Fibroblast of the aortic adventitia (primary cell): ENCODE measurements at places on chromosomes 5 and 9.
A peak's percentile ranks its signal among the peaks of the same experiment; 100 is the strongest.

GRCh38 chr5:946720-947625 is 54.3 kb downstream of the TRIP13 start:
- DNase-seq, result no peak

- DNase-seq, result no peak
Observed at GRCh38 chr9:89358985-89359384, 40.7 kb downstream of the SECISBP2 start.

- peak; percentile 18 for DNase-seq
Observed at GRCh38 chr5:123450640-123451039, 27.4 kb upstream of the CEP120 start.

DNA sequence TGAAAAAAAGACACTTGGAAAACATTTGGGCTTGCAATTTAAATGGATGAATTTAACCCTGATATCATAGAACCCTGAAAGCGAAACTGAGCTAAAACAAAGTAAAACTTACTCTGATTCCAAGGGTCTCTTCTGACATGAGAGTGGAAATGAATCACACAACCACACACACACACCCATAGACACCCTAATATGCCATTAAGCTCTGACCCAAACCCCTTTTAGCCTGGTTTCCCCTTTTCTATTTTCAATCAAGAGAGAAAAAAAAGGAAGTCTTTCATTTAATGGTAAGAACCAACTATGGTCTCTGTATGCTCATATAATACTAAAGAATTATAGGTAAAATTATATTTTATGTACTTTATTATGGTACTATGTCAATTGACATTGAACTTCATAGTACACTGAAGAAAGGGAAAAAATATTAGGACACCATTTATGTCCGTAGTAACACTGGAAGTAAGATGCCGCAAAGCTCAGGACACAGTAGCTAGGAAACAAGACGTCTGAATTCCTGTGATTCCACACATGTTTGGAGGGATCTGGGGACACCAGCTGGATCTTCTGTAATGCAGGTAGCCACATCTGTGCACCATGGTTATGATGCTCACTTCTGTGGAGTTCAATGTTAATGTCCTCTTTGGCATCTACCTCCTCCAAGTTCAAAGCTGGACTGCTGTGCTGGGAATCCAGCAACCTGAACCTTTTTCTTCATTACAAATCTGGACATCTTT is 95.8 kb downstream of the PCSK1 start:
- DNase-seq, result no peak

- DNase-seq, result peak; percentile 92
Observed at GRCh38 chr5:95734906-95735305, 3.8 kb downstream of the RHOBTB3 start.

- DNase-seq, result no peak
Observed at GRCh38 chr5:168480601-168481000, 5.7 kb upstream of the RARS1 start.

- DNase-seq, result peak; percentile 58
Observed at GRCh38 chr9:127214421-127215267, 49.9 kb upstream of the GARNL3 start.

DNA sequence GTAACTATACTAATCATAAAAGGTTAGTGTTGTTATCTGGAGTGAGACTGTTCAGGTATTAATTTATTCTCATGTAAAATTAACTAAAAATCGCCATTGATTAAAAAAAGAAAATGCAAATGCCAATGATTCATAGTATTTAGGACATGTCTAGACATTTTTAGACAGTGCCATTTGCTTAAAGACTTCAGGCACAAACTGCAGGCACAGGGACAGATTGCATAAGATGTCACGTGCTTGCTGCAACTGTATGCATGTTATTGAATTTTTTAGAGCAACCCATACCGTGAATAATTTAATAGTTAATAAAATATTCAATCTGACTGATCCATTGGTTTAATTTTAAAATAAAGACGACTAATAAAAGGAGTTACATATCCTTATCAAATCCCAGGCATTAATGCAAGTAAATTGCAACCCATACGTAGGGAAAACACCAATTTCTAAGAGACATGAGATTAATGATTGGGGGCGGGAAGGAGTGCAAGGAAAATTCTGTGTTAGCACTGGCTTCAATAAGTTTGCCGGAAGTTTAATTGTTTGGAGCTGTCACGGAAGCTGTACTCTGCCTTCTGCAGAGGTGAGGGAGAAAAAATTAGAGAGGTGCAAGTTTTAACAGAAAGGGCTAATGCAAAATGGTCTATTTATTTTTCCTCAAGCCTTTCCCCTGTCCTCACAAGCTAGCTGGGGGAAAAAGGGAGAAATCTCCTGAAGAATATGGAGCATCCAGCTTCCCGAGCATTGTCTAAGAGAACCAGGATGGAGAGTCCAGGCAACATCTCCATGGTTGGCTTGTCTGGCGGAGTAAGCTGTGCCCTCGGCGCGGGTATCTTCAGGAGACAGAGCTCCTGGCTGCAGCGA is 2.9 kb downstream of the EDIL3 start:
- peak; percentile 23 for DNase-seq

DNA sequence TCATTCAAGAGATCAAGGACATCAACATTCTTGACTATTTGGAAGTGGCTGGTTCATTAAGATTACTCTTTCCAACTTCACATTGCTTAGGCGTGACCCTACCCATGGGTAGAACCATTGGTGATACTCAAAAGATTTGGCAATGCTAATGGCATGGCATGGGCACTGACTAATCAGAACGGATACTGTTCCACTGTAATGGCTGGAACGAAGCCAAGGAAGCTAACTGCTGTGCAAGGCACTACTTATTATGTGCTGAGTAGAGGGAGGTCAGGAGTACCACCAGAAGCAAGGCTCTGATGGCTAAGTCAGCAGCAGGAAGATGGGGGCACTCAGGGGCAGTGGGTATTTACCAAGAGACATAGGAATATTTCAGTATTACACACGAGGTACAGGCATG is 31.9 kb downstream of the GNA14 start:
- DNase-seq, result no peak

GRCh38 chr9:23290973-23291372 is 535.1 kb downstream of the ELAVL2 start:
- DNase-seq, result no peak

DNA sequence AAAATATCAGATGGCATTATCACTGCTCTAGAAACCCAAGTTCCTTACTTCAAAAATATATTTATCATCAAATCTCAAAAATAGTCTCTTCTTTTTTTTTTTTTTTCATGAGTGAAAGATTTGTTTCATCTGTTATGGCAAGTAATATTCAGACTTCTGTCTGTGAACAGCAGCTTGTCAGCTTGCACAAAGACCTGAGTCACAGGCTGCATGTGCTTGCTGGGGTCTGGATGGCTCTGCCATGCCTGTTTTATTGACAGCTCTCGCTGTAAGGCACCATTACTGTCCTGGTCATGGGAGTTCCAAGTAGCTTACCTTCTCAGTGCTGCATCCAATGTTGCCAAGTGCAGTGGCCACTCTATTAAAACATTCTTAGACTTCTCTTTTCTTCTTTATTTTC is 456.4 kb downstream of the GADD45G start:
- DNase-seq, result no peak

DNA sequence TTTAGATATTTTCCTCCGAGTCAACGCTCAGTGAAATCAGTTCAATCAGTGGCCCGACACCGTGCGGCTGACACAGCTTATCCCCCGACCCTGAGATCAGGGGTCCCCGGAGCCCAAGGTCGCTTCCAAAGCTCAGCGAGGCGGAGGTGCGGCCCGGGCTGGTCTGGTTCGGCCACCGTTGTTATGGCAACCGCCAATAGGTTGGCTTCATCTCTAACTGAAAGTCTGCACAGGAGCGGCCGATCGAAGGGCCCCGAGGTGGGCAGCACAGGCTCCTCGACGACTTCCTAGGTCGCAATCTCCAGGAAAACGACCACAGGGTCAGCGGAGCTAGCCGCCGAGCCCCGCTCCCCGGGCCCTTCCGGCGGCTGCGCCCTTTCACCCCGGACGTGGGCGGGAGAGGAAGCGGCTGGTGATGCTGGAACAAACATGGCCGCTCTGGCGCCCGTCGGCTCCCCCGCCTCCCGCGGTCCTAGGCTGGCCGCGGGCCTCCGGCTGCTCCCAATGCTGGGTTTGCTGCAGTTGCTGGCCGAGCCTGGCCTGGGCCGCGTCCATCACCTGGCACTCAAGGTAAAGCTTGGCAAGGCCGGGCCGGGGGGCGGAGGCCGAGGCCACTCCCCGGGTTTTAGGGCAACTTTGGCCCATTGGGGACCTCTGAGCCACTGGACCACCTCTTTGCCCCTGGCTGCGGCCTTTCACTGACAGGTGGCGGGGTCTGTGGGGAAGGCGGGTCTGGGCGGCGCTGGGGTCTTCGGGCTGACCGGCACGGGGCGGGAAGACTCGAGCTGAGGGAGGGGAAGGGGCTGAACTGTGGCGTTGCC is at the start of gene GPR107:
Gene GPR107 (plus strand): TSS at position 403 of the 821 bp plus-strand sequence. CDS start 27 bp downstream, at position 430.
- DNase-seq, result peak; percentile 59

DNA sequence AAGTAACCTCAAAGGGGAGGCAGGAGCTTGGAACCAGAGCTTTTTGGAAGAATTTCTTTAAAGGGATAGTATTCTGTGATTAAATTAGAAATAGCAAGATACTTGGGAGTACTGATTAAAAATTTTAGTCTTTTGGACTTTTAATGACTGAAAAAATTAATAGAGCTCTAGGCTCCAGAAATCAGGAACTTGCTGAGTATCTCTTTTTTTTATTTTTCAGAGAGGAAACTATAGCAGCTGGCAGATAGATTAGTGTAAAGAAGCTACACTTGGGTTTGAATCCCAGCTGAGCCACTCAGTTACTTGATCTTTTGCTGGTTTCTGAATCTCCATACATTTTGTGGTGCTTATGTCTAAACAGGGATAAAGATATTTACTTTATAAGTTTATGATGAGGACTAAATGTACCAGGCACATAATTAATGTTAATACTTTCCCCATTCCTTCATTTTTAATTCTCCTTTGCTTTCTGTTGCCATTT is 94.2 kb upstream of the TNC start:
- DNase-seq, result no peak
